Stomach (tissue), 19 donors: ENCODE measurements at places on chromosomes 5 and 9. TPM values are rescaled to one million over a fixed set of nuclear protein-coding genes. Genes with fewer than 3 reads are reported as not detected.
A peak's percentile ranks its signal among the peaks of the same experiment; 100 is the strongest.

GRCh38 chr5:9924614-9925013 is 294.5 kb upstream of the TAS2R1 start:
- no peak for DNase-seq

- DNase-seq = no peak
Observed at GRCh38 chr5:17235731-17236330, 18.4 kb downstream of the BASP1 start.

PHYHD1 gene
- 55.8 TPM for polyA plus RNA-seq

GARIN3 gene
- not detected for polyA plus RNA-seq

DNA sequence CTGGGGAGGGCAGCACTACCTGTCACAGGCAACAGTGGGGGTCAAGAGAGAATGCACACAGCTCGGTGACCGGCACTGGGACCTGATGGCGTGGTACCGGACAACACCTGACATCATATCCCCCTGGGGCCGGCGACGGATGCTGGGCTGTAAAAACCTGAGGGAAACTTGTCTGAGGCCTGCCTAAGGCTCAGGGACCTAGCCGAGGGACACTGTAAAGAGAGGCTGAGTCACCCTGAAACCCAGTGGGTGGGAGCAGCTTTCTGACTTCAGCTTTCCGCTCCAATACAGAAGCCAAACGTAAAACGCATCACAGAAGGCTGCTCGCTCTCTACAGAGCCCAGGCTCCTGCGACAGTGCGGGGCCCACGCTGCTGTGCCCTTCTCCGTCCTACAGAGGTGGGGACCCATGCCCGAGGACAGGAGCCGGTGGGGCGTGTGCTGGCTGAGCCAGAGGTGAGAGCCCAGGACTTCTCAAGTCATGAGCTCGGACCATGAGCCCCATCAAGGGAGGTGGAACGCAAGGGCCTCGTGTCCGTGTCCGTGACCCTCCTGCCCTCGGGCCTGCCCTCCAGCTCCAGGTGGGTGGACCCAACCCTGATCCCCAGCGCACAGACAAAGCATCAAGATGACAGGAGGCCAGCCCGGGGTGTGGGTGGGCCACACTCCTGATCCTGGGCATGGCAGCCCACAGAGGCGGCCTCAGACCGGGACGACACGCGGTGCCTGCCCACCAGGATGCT is 5.3 kb downstream of the RALGDS start:
- no peak for DNase-seq

DNA sequence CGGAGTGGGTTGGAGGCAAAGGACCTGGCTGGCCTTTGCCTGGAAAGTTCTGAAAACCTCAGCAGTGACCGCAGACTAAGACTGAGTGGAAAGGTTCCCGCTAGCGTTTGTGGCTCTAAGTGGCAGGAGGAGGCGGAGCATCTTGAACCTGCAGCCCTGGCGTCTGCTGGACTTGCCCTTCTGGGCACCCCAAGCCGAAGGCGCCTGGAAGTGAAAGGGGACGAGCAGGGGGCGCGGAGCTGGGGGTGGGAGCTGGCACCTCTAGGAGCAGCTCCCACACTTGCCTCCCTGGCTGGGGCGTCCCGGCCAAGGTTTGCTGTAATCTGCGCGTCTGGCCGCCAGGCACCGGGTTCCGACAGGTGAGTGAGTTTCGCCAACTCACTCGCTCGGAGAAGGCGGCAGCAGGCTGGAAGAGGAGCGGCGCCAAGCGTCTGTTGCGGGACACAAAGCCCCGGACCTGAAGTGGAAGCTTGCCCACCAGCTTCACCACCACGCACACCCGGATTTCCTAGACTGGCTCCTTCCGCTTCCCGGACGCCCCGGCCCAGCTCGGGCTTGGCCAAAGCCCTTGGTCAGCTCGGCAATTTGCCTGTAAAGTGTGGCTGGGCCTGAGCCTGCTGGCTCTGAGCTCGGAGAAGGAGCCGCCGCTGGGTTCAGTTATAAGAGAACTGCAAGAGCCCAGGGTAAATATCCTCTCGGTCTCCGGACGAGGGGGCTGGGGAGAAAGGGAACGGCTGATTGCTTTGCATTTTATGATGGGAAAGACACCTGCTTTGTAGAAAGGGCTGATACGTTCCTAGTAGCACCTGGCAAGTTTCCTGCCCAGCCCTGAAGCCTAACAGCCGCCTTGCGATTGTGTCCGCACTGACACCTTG is at the start of gene GNA14:
GNA14 (minus strand) TSS at position 89 of the 875 bp plus-strand sequence. CDS start 529 bp downstream, outside the sequence.
- DNase-seq = peak; percentile 80

PTGES gene
- 9.9 TPM for polyA plus RNA-seq

MTAP gene
- 14.1 TPM for polyA plus RNA-seq

EFNA5 gene
- 1.9 TPM for polyA plus RNA-seq

DNA sequence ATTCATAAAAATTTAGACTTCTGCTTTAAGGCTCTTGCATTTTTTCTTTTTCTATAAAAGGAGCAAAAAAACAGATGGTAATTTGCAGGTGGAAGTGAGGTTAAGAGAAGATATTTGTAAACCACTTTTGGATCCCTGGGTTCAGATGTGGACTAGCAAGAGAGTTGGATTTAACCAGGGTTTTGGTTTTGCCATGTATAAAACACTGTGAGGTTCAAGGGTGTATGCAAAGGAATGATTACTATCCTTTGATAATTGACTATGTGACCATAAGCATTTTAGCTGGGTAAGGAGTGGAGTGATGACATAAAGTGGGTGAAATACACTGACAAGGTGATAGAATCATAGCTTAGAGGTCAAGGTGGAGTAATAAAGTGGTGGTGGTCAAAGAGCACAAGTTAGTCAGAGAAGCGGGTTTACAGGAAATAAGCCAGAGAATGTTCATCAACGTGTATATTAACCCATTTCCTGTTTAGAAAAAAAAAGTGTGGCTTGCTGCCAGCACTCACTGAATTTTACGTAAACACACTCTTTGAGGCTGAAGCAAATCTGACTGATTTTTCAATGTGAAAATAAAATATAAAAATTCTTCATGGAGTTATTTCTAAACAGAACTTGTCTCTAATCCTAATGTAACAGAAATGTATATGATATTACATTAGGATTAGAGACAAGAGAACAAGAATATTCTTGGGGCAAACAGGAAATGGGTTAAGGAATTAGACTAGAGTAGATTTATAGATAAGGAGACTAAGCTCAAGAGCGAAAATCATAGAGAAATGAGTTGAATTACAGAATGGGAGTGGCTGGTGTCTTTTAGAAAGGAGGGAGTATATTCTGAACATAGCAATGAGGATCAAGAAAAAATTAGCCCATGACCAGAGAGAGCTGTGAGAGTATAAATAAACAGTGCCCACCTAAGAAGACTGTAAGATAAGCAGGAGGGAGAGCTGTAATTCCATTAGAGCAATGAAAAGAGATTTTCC is 74.5 kb downstream of the CDKN2A start:
- no peak for DNase-seq

FGF10 gene
- 1.4 TPM for polyA plus RNA-seq

ELP1 gene
- 11.6 TPM for polyA plus RNA-seq

DNA sequence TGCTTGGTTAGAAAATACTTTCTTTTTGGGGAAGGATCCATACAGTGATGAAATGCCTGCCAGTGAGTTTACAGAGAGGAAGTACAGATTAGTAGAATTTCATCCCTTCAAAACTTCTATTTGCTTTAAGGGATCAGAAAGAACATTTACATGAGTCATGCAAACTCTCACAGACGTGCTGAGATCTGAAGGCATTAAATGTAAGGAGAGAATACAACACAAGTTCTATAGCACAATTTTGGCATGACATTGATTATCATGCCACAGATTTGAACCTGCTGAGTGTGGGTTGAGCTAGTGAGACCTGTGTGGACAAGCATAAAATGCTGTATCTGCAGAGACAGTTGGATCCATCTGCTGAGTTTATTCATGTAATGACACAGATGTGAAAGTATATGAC is 613.6 kb upstream of the SEMA6A start:
- no peak for DNase-seq

RNF208 gene
- polyA plus RNA-seq = 13.9 TPM

- no peak for DNase-seq
Observed at GRCh38 chr9:124707666-124708065, 63.4 kb downstream of the NR6A1 start.

SV2C gene
- polyA plus RNA-seq = not detected

DNA sequence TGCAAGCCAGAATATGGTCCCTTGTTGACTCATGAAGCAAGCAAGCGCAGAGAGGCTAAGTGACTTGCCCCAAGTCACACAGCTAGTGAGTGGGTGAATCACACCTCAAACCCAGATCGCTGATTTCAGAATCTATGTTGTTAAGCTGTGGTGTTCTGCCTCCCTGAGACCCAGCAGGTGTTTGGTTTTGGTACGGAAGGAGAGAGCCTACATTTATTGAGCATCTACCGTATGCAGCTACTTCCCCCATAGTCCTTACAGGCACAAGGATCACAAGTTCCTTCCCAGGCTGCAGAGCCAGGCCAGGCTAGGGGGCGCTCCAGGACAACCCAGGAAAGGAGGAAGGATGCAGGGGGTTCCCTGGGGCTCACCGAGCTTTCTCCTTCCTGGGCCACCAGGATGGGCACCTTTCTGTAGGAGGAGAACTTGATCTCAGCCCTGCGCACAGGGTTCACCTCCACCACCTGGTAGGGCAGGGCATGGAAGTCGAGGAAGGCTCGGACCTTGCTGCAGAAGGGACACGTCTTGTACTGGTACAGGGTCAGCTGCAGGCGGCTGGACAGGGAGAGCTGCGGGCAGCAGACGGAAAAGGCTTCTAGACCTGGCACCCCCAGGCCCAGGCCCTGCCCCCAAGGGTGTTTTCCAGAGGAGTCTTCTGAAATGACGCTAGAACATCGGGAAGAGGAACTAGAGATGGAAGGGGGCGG is 2.5 kb downstream of the PTGES2 start:
- peak; percentile 85 for DNase-seq

DNA sequence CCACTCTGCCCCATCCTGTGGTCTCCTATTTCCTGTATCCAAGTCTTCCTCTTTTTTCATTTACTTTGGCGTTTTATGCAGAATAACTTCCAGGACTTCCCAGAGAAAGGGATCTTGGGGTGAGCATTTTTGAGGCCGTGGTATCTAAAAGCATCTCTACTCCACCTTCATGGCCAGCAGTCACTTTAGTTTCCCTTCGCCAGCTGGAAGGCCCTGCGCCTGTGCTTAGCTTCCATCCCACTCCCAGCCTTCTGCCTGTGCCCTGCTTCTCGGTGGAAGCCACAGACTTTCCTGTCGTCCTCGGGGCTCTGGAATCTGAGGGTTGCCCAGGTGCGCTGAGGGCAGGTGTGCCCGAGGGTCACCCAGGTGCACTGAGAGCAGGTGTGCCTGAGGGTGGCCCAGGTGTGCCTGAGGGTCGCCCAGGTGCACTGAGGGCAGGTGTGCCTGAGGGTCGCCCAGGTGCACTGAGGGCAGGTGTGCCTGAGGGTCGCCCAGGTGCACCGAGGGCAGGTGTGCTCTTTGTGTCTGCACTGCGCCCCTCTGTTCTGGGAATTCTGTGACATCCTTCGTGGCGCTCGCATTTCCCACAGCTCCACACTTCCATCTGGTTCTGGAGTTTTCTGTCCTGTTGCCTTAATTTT is 32.4 kb upstream of the LRRC14B start:
- DNase-seq = no peak

DNA sequence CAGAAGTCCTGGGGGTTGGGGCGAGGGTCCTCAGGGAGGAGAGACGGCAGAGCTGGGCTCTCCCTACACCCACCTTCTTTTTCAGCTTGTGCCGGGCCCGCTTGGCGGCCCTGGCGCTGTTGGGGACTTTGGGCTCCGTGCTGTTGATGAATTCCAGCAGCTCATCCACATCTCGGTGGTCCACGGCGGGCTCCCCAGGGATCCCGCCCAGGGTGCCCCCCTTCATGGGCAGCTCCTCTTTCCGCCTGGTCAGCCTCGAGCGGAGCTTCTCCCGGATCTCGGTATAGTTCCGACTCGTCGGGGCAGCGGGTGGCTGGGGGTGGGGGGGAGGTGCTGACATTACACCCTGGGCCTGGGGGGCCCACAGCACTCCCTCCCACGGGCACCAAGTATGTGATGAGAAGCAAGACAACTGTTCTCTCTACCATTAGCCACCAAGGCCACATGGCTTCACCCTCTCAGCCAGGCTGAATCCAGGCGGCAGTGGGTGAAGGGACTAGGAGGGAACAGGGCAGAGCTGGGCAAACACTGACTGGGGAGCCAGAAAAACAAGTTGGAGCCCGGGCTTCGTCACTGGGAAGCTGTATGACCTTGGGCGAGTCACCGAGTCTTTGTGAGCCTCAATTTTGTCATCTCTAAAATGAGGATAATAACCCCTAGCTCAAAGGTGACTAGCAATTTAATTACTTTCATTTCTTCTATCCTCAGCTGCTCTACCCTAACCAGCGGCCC is 14.6 kb upstream of the DDX41 start:
- DNase-seq = no peak

GRCh38 chr5:177134697-177135225 is 1.2 kb downstream of the NSD1 start:
- DNase-seq = no peak

CARD6 gene
- 10.9 TPM for polyA plus RNA-seq

DNA sequence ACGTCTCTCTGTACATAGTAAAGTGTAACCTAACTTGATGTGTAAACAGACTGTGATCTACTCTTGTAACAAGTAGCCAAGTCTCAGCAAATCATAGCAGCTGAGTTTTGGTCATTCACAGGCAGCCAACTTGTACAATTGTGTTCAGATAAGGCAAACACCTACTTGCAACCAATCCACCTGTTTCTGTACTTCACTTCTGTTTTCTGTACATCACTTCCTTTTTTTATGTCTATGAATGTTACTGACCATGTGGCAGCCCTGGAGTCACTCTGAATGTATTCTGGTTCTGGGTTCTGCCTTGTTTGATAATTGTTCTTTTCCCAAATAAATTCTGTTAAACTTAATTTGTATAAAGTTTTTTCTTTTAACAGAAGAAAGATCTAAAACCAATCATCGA is 26.0 kb downstream of the RLN2 start:
- DNase-seq = no peak

- DNase-seq = peak; percentile 91
Observed at GRCh38 chr9:129610473-129611306, 10.2 kb downstream of the C9orf50 start.

DNA sequence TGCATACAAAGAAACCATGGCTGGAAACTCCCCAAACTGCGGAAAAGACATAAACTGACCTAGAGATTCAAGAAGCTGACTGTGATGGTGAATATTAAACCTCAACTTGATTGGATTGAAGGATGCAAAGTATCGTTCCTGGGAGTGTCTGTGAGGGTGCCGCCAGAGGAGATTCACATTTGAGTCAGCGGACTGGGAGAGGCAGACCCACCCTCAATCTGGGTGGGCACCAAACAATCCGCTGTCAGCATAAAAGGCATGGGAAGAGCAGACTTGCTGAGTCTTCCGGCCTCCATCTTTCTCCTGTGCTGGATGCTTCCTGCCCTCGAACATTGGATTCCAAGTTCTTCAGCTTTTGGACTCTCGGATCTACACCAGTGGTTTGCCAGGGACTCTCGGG is 24.8 kb upstream of the WDR5 start:
- no peak for DNase-seq

SPATA31D4 gene
- not detected for polyA plus RNA-seq

CCNJL gene
- polyA plus RNA-seq = 2.4 TPM
